ENCODE measurements at places on chromosomes 7 and 10.

GRCh38 chr10:118513174-118513573, 82.3 kb downstream of the PRLHR start:
- DNase-seq = no peak

DNA sequence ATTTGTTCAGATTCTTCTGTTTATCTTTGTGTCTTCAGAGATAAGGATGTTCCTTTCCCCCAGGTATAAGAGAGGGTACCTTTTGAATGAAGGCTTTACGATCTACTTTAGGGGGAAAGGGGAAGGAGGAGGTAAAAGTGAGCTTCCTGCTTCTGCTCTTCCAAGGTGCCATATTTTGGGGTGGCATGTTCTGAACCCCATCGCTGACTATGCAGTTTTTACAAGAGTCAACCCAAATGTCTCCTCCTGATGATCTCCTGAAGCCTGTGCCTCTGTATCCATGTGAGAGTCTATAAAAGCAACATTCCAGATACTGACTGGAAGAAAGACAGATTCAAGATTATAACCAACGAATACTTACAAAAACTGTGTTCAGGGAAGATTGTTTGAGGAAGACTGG, 102.5 kb downstream of the ZNF277 start:
- no peak for DNase-seq

DNA sequence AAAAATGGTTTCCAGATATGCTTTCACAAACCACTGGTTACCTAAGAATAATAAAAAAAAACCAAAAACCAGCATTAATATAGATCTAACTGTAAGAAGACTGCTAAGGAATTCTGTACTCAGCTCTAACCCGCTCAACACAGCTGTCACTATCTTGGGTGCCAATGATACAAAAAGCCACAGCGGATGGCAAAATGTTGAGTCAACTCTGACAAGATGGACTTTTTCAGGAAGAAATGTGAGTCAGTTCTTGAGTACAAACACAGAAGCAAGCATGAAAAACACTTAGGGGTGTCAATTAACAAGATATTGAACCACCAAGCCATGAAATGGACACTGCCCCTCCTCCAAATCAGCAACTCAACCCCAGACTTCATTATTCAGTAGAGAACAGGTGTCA, 55.0 kb downstream of the CTTNBP2 start:
- no peak for DNase-seq

GRCh38 chr10:111079241-111079760, 2.5 kb downstream of the ADRA2A start:
- DNase-seq = no peak

DNA sequence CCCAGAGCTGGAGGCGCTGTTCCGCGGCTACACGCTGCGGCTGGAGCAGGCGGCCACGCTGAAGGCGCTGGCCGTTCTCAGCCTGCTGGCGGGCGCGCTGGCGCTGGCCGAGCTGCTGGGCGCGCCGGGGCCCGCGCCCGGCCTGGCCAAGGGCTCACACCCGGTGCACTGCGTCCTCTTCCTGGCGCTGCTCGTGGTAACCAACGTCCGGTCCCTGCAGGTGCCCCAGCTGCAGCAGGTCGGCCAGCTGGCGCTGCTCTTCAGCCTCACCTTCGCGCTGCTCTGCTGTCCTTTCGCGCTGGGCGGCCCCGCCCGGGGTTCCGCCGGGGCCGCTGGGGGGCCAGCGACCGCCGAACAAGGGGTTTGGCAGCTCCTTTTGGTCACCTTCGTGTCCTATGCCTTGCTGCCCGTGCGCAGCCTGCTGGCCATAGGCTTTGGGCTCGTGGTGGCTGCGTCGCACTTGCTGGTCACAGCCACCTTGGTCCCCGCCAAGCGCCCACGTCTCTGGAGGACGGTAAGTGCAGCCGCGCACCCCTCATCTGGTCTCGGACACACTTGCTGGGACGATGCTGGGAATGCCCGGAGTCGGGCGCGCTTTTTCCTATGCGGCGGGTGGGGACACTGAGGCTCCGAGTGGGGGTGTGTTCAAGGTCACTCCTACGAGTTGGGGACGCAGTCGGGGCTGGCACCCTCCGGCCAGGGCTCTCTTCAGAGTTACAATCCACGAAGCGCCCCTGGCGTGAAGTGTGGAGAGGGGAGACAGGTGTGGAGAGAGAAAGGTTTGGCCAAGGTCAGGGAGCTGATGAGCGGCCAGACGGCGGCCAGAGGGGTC, 717 bp downstream of the ADCY1 start:
- no peak for DNase-seq

Data from activated T-helper 1 cell treated with Interleukin-2 at 50 U/mL for 16 hours (primary cell).